ENCODE measurements at places on chromosomes 12 and 14.

GRCh38 chr12:88153959-88154358, 11.9 kb downstream of the TMTC3 start:
- DNase-seq = peak; percentile 43

- DNase-seq = peak; percentile 92
Observed at GRCh38 chr12:11486623-11487444, 91.5 kb upstream of the PRB2 start.

DNA sequence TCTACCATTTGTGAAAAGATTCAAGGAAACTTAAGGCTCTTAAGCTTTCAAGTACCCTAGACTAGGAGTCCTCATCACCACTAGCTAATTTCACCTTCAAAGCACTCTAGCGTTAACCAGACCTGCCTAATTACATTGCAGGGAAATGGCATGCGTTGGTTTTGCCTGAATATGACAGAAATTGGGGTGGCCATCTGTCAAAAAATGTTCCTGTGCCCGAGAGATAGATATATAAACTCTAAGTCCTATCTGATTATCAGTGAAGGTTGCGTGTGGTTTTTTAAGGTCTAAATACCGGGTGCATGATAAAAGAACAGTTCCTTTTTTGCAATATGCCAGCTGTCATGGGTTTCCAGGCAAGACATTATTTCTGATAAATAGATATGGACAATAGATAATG, 48.3 kb downstream of the SPRING1 start:
- DNase-seq = no peak

GRCh38 chr12:106953352-106954250, 2.1 kb upstream of the TMEM263 start:
- no peak for DNase-seq

DNA sequence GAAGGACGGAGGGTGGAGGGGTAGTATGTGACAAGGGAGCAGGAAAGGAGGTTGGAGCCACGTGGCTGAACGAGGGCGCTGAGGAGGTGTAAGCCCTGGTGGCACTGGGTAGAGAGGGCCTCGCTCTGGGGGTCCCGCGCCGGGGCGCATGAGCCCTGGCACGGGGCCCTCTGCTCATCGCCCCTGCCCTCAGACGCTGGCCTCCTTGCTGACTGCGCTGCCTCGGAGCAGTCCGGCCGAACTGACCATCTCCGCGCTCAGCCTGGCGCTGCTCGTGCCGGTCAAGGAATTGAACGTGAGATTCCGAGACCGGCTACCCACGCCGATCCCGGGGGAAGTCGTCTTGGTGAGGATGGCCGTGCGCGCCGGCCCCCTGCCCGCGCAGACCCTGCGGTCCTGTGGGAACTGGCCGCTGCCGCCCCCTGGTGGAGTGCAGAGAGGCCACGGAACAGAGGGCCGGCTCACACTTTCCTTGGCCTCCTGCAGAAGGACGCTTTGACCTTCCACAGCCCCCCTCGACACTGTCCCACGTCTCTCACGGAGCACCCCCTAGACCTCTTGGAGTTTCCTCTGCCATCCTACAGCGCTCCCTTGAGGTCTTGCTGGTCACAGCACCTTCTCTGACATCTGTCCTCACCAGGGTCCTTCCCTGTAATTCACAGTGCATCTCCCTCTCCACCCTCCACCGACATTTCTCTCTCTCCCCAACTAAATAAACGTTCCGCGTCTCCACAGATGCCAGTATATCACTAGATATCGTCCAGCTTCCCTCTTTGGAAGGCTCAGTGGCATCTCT, 10.5 kb downstream of the ARHGEF25 start:
- DNase-seq = peak; percentile 76

GRCh38 chr14:78090864-78091263, 79.3 kb upstream of the NRXN3 start:
- no peak for DNase-seq

GRCh38 chr14:27506272-27506671, 908.4 kb upstream of the NOVA1 start:
- no peak for DNase-seq

GRCh38 chr14:71942904-71943694, 10.9 kb downstream of the RGS6 start:
- no peak for DNase-seq

DNA sequence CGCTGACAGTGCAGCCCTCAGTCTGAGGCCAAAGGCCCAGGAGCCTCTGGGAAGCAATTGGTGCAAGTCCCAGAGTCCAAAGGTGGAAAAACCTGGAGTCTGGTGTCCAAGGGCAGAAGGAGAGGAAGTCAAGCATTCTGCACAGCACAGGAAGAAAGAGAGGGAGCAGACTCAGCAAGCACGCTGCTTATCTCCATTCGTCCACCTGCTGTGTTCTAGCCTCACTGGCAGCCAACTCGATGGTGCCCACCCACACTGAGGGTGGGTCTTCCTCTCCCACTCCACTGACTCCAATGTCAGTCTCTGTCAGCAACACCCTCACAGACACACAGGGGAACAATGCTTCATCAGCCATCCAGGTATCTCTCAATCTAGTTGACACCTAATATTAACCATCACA, 38.8 kb downstream of the HELB start:
- no peak for DNase-seq

- DNase-seq = peak; percentile 58
Observed at GRCh38 chr14:73753124-73753886, 39.1 kb upstream of the PNMA1 start.

GRCh38 chr12:122870163-122870842, 25.6 kb downstream of the VPS37B start:
- DNase-seq = no peak

GRCh38 chr14:63659726-63660125, 18.1 kb upstream of the WDR89 start:
- DNase-seq = no peak

- peak; percentile 95 for DNase-seq
Observed at GRCh38 chr14:76829650-76830421, 3.6 kb downstream of the LRRC74A start.

- DNase-seq = peak; percentile 67
Observed at GRCh38 chr12:61098031-61098580, 1162.1 kb upstream of the USP15 start.

DNA sequence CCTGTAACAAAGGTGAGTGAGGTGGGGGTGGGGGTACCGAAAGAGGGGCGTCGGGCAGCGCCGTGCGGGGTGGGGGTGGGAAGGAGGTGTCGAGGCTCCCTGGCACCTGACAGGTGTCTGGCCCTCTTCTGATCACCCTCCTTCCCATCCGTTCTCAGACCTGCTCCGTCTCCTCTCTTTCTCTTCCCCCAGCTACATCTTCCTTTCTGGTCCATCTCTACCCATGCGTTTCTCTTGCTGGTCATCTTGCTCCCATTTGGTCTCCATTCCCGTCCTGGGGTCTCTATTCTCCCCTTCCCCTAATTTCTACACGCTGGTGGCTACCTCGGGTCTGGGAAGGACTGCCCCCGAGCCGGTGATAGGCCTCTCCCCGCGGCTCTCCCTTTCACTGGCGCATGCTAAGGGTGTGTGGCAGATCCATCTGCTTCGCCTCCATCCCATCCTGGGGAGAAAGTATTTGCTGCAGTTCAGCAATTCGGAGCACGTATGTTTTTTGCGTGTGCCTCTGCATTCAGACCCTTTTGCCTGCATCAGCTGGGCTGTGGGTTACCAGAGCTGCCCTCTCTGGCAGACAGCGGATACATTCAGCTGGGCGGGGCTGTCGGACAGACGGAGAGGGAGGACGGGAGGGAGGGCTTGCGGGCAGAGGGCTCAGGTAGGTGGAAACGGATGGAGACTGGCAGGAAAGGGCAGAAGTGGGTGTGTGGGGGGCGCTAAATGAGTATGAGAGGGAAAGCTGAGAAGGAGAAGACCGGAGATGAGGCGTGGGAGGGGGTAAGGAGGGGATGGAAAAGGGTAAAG, 730 bp downstream of the CLSTN3 start:
- peak; percentile 58 for DNase-seq

DNA sequence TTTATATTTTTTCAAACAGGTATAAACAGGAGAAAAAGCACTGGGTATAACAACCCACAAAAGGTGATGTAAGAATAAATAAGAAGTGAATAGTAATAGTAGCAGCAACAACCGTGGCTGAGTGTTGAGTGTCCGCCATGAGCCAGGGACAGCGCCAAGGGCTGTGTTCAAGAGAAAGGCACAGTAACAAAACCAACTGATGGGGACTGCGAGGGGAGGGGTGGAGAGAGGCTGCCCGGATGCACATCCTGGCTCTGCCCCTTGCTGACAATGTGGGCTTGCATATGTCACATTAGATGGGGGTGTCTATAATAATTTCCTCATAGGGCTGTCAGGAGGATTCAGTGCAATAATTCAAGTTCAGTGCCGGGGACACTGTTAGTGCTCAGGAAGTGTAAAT, 912.4 kb downstream of the VRK1 start:
- no peak for DNase-seq

GRCh38 chr12:49331380-49332222, 5.4 kb downstream of the C1QL4 start:
- peak; percentile 83 for DNase-seq

- no peak for DNase-seq
Observed at GRCh38 chr12:85804663-85805062, 31.5 kb downstream of the RASSF9 start.

All from tongue (tissue), 3 donors.